Forelimb muscle (tissue), 1 donor: ENCODE measurements at places on chromosomes 2 and 18.
A peak's percentile ranks its signal among the peaks of the same experiment; 100 is the strongest.

- DNase-seq, result no peak
These were observed 64.6 kb upstream of the MYO3B start for GRCh38 chr2:170113168-170113894.

DNA sequence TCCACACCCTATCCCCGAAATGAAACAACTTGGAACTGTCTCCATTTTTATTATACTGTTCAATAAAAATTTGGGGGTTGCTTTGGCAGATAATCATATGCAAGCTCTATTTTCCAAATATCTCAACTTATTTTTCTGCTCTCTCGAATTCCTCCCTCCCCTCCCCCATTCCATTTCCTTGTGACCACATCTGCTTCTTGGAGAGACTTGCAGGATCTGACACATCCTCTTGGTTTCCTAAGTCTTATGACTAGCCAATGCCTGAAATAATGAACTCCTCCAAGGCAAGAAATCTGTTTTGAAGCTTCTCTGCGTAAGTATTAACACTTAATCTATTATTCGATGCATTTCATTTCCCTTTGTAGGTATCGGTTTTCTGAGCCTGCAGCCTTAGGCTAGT is 16.1 kb downstream of the TGIF1 start:
- no peak for DNase-seq

DNA sequence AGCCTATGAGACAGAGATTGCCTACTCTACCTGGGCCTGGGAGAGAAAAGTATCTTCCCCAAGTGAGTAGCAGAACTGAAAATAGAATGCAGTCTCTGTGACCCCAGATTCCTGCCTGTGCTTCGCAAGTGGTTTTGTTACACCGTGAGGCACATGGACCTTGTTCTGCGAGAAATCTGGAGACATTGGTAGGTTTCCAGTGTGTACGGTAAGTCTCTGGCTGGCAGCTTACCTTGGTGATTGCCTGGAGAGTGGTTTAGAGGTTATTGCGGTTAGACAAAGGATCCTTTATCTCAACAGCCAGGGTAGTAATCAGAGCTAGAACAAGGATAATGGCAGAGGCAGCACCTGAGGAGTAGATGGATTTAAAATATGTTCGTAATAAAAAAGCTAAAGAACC is 606.0 kb upstream of the GCFC2 start:
- no peak for DNase-seq

- no peak for DNase-seq
These were observed 1.7 kb downstream of the FOSL2 start for GRCh38 chr2:28394331-28394877.

DNA sequence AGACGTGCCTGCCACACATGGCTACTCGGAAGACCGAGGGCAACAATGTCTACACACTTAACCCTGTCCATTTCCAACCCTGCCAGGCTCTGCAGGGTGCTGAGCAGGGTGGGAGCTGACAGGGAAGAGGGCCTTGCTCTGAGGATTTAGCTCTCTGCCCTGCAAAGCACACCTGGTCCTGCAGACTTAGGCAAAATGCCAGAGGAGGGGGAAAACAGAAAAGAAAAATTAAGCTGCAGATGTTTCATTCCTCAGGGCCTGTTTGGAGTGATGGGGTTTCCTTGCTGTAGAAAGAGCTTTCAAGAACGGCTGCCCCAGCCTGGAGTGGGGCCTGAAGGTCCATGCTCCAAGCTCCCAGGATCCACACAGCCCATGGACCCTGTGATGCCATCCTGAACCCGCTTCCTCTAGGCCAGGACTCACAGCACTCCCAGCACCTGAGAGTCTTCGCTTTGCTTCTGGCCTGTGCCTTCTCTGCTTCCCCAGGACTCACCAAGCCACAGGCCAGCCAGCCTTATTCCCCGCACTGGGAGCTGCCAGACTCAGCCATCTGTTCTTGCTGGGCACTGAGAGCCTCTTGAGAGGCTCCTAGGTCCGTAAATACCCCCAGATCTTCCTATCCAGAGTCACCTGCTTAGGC is 9.1 kb upstream of the TEX51 start:
- DNase-seq, result no peak

- no peak for DNase-seq
These were observed 27.9 kb upstream of the GREB1 start for GRCh38 chr2:11505652-11506610.

DNA sequence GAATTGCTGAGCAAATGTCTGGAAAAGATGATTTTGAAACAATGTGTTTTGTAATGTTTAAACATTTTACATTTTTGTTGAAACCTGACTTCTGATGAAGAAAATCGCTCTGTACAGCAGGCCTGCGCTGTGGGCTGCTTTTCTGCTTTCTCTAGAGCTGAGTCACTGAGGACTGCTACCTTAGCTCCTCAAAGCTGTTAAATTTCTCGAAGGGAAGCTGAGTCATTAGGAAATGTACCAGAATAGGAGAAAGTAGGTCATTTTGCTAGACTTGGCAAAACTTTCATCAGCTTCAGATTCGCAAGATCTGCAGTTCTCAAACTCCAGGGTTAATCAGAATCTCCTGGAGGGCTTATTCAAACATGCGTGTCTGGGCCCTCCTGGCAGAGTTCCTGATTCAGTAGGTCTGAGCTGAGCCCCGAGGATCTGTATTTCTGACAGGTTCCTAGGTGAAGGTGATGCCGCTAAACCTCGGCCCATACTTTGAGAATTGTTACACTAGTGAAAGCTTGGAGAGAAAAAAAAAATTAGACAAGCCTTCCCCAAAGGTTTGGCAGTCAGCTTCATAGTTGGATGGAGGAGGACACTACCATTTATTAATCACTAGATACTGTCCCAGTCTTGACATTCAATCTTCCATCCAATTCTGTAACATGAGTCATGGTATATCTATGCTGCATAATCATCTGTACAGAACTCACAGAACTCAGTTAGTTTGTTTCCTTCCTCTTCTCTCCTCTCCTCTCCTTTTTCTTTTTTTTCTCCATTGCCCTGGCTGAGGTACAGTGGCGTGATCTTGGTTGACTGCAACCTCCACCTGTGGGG is 297.6 kb downstream of the PARD3B start:
- DNase-seq, result no peak

DNA sequence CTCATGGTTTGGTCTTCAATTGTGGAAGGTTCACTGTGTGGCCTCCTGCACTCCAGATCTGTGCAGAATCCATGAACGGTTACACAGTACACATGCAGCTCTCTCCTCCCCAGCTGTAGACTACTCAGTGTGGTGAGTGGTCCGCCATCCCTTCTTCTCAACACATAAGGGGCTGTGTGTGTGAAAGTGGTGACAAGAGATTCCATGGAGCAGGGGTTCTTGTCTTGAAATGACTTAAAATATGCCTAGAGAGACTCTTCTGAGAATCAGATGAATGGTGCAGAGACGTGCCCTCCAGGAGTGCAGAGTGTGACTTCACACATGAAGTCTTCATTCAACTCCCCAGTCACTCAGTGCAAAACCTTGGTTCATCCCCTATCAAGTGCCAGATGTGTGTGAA is 151.0 kb upstream of the COPS8 start:
- no peak for DNase-seq

DNA sequence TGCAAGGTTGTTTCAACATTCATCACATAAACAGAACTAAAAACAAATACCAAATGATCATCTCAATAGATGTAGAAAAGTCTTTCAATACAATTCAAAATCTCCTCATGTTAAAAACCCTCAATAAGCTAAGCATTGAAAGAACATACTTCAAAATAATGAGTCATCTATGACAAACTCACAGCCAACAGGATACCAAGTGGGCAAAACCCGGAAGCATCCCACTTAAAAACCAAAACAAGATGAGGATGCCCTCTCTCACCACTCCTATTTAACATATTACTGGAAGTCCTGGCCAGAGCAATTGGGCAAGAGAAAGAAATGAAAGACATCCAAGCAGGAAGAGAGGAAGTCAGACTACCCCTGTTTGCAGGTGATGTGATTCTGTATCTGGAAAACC is 992.2 kb upstream of the PIK3C3 start:
- DNase-seq, result no peak

- no peak for DNase-seq
These were observed 278.7 kb downstream of the GULP1 start for GRCh38 chr2:188570370-188570769.

DNA sequence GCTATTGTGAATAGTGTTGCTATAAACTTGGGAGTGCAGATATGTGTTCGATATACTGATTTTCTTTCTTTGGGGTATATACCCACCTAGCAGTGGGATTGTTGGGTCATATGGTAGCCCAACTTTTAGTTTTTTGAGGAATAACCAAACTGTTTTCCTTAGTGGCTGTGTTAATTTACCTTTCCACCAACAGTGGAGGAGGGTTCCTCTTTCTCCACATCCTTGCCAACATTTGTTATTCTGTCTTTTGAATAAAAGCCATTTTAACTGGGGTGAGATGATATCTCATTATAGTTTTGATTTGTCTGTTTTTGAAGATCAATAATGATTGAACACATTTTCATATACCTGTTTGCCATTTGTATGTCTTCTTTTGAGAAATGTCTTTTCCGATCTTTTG is 282.0 kb upstream of the SESTD1 start:
- DNase-seq, result no peak

DNA sequence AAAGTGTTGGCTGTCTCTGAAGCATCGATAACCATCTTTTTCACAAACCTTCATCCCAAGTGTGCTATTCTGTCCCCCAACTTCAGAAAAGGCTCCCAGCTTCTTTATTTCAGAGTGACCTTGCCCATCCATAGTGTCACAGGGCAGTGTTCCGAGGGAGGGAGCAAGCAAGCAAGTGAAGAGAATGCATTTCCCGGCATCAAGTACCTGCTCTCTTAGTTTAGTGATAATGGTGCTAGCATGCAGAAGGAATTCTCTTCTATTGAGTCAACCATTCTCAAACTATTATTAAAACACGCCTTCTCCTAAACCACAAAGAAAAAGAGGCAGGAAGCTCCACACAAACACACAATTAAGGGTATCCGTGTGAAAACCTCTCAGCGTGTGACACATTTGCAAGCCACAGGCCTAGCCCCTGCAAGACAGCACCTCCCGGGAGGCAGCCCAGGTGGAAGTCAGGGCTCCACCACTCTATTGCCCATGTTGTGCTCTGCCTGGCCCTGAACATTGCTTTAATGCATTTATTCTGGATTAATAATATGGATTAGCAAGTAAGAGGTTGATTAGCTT is 504.9 kb downstream of the GALR1 start:
- no peak for DNase-seq

GRCh38 chr2:8817221-8817620 is 20.2 kb downstream of the KIDINS220 start:
- DNase-seq, result no peak

- DNase-seq, result no peak
These were observed 32.6 kb upstream of the APCDD1 start for GRCh38 chr18:10421859-10422258.

- peak; percentile 39 for DNase-seq
These were observed 1055.5 kb upstream of the KLHL29 start for GRCh38 chr2:22329211-22330154.

GRCh38 chr2:29227935-29228675 is 112.9 kb downstream of the CLIP4 start:
- no peak for DNase-seq

GRCh38 chr18:23145621-23146020 is 10.3 kb downstream of the CABLES1 start:
- DNase-seq, result no peak

DNA sequence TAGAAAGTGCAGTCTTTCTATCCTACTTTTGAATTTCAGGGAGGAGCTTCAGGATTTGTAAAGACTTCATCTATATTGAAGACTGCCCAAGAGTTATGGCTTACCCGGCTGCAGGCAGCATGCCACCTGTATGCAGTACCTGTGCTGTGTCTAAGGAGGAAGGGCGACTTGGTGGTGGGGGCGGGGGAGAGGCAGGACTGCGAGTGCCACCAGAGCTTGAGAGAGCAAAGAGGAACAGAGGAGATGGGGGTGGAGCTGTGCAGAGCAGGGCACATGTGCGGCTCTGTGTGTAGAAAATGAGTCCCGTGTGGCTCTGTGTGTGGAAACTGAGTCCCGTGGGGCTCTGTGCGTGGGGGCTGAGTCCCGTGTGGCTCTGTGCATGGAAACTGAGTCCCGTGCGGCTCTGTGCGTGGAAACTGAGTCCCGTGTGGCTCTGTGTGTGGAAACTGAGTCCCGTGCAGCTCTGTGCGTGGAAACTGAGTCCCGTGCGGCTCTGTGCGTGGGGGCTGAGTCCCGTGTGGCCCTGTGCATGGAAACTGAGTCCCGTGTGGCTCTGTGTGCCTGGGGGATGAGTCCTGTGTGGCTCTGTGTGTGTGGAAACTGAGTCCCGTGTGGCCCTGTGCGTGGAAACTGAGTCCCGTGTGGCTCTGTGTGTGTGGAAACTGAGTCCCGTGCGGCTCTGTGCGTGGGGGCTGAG is 43.2 kb downstream of the LDLRAD4 start:
- DNase-seq, result no peak

DNA sequence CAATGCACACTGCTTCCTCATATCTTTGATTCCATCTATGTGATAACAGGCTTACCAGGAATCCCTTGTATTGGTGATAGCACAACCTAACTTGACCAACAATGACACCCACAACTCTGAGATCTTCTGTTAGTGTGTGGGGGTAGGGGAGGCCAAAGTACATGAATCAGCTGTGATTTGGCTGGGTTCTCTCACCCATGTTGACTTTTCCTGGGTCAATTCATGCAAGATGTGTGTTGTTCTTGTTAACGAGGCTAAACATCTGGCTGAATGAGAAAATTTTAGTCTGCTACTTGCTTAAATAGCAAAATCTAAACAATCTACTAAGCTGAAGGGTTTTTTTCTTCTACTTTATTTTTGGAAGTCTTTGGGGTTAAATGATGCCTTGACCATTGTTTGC is 341.2 kb upstream of the SLC14A2 start:
- DNase-seq, result no peak

DNA sequence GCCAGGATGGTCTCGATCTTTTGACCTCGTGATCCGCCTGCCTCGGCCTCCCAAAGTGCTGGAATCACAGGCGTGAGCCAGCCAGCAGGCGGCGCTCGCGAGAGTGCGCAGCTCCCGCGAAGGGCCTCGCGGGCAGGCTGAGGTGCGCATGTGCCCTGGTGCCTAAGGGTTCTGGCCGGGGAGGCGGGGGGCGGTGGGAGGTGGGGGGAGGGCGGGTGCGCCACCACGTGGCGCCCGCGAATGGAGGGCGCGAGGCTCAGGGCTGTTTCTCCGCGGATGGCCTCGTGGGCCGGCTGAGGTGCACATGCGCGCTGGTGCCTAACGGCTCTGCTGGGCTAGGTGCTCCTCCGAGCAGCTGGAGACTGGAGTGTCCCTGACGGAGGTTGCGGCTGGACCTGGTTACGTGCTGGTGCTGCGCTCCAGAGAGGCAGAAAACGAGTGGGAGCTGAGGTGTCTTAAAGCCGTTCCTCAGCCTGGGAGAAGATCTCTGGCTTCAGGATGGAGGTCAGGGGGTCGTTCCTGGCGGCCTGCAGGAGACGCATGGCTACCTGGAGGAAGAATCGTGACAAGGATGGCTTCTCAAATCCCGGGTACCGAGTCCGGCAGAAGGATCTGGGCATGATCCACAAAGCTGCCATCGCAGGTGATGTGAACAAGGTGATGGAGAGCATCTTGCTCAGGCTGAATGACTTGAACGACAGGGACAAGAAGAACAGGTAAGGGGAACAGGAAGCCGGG is at the start of gene ANKRD62:
Gene ANKRD62 (plus strand): TSS at position 324 of the 738 bp plus-strand sequence. CDS start 175 bp downstream, at position 499.
- no peak for DNase-seq

DNA sequence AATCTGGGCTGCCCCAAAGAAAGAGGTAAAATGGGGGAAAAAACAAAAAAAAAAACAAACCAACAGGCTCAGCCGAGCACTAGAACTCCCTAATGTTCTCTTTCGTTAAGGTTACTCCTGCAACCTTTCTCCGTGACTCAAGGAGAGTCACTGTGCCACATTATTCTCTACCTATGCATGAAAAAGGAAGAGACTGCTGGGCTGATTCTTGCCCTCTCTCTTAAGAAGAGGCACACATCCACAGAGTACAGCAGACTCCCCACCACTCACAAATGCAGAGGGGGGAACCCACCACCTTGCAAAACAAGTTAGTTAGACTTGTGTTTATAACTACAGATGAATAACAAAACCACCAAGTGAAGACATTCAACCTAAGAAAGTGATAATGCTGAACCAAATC is 201.5 kb downstream of the DYM start:
- no peak for DNase-seq
